ENCODE measurements at places on chromosomes 1 and 21. TPM values are rescaled to one million over a fixed set of nuclear protein-coding genes. Genes with fewer than 3 reads are reported as not detected.

GRCh38 chr1:14738235-14738634, 139.8 kb downstream of the KAZN start:
- no peaks in the 10 kb centered on the region for H3K4me1 ChIP-seq
- no peaks in the 10 kb centered on the region for H3K36me3 ChIP-seq
- no peak overlapping the region for H3K4me3 ChIP-seq
- peaks cover 29% of the 10 kb centered on the region for H3K27me3 ChIP-seq
- no peak for DNase-seq
- no peak overlapping the region for H3K27ac ChIP-seq

DNA sequence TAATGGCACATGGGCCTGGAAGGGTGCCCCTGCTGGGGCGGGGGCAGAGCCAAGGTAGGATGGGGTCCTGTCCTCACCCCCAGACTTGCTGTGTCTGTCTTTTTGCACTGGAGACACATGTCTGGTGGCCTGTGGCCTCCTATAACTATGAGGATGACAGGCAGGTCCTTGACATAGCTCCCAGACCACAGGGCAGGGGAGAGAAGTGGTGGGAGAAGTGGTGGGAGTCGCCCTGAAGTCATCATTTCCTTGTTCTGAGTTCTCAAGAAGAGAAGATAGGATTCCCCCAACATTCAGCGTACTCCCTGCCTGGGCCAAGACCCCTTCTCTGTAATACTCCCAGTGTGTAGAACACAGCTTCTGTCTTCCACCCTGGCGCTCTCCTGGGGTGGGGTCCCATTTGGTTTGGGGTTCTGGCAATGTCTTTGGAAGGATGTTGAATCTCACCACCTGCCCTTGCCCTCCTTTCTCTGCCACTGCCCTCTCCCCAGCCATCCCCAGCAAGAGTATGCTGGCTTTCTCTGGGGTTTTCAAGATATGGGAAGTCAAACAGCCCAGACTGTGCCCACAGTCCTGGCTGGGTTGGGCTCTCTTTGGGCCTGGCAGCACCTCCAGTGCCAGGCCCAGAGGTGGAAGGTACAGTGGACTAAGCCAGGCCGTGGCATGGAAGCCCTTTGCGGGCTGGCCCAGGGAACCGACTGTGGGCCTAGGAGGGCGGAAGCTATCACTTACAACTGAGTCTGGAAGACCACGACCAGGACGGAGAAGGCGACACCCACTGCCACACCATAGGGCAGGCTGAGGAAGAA, 19.4 kb downstream of the SLC26A9 start:
- no peak overlapping the region for H3K27ac ChIP-seq
- DNase-seq = no peak
- H3K4me1 ChIP-seq = no peaks in the 10 kb centered on the region
- H3K27me3 ChIP-seq = no peaks in the 10 kb centered on the region
- no peak overlapping the region for H3K4me3 ChIP-seq

DNA sequence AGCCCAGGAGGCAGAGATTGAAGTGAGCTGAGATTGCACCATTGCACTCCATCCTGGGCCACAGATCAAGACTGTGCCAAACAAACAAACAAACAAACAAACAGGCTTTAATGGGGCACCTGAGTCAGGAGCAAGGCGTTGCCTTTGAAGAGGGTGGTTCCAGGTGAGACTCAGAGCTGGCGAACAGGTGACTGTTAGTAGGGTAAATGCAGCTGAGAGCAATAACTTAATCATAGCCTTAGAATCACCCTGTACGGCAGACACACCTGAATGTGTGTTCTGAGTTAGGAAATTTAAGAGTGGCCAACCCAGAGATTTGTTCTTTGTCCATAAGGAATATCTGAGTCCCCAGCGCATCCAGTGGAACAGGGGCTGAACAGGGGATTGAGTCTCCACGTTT, 440.4 kb downstream of the RPS6KC1 start:
- H3K27me3 ChIP-seq = peaks cover 11% of the 10 kb centered on the region
- no peaks in the 10 kb centered on the region for H3K36me3 ChIP-seq
- H3K4me3 ChIP-seq = no peak overlapping the region
- no peak for DNase-seq

GRCh38 chr1:94013367-94013878, 104.2 kb upstream of the GCLM start:
- no peaks in the 10 kb centered on the region for H3K36me3 ChIP-seq
- H3K4me3 ChIP-seq = no peak overlapping the region
- H3K27me3 ChIP-seq = no peaks in the 10 kb centered on the region
- no peak overlapping the region for H3K27ac ChIP-seq
- no peak for DNase-seq
- H3K4me1 ChIP-seq = peaks cover 8% of the 10 kb centered on the region

- H3K27me3 ChIP-seq = peaks cover 3% of the 10 kb centered on the region
- no peaks in the 10 kb centered on the region for H3K4me1 ChIP-seq
- no peaks in the 10 kb centered on the region for H3K36me3 ChIP-seq
- no peak overlapping the region for H3K27ac ChIP-seq
- no peak overlapping the region for H3K4me3 ChIP-seq
Measured at GRCh38 chr21:37936010-37936785, 19.9 kb upstream of the KCNJ6 start.

DNA sequence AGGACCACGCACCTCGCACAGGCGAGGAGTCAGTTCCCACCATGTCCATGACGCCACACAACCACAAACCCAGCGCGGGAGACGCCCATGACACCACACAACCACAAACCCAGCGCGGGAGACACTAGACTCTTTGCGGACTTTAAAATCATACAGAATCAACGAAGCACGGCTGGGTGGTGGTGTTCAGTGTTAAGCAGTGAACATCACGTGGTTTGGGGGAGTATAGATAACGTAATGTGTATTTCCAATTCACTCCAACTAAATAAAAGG, 19.2 kb downstream of the PTTG1IP start:
- peaks cover 30% of the 10 kb centered on the region for H3K4me1 ChIP-seq
- H3K27me3 ChIP-seq = no peaks in the 10 kb centered on the region
- peak overlapping the region; percentile 1 for H3K4me3 ChIP-seq

The HTR1D gene
- not detected for total RNA-seq

GRCh38 chr1:41296506-41296905, 54.4 kb upstream of the SCMH1 start:
- no peaks in the 10 kb centered on the region for H3K36me3 ChIP-seq
- H3K27ac ChIP-seq = no peak overlapping the region
- H3K4me1 ChIP-seq = no peaks in the 10 kb centered on the region
- peaks cover 8% of the 10 kb centered on the region for H3K27me3 ChIP-seq
- no peak for DNase-seq

DNA sequence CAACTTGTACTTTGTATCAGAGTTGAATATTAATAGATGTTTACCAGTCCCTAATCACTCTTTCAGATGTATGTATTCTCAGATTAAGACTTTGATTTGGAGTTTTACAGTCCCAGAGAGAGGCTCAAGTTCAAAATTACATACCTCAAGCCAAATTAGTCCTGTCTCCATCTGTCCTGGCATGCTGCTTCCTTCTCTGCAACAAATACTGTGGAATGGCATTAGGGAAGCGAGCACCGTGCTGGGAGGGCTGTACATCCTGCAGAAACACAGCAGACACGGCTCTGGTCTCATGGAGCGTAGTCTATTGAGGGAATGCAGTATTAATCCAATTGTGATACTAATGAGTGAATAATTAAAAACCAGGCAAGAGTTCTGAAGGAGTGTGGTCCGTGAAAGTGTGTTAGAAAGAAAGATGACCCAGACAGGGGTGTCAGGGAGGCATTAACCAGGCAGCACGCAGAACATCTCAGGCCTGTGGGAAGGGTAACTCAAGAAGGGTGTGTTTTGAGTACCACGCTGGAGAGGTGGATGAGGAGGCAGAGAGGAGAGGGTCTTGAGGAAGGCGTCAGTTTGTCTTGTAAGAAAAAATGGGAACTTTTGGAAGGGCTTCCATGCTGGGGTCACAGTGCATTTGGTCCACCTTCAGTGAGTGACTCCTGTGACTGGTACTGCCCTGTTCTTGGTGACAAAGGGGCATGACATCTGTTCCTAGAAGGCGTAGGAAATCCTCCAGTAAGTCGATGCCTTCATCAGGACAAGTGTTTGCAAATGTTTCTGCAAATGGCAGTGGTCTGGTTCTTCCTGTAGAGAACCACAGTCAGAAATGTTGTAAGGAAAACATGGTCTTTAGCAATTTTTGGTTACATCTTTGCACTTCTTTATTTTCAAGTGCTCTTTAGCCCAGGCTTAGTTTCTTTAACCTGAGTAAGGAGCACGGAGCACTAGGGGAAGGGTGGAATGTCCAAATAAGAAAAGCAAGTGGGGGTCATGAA, 1.6 kb downstream of the RAB4A start:
- H3K27ac ChIP-seq = peak overlapping the region; percentile 78
- DNase-seq = no peak
- peaks cover 2% of the 10 kb centered on the region for H3K36me3 ChIP-seq
- H3K4me3 ChIP-seq = peak overlapping the region; percentile 88
- peaks cover 26% of the 10 kb centered on the region for H3K4me1 ChIP-seq

The OR2G6 gene
- not detected for total RNA-seq

- H3K4me3 ChIP-seq = no peak overlapping the region
- H3K36me3 ChIP-seq = no peaks in the 10 kb centered on the region
- H3K27me3 ChIP-seq = no peaks in the 10 kb centered on the region
- no peaks in the 10 kb centered on the region for H3K4me1 ChIP-seq
- DNase-seq = no peak
Measured at GRCh38 chr1:187987236-187987776, 1158.6 kb downstream of the PLA2G4A start.
